ENCODE measurements at places on chromosomes 12 and 14.

DNA sequence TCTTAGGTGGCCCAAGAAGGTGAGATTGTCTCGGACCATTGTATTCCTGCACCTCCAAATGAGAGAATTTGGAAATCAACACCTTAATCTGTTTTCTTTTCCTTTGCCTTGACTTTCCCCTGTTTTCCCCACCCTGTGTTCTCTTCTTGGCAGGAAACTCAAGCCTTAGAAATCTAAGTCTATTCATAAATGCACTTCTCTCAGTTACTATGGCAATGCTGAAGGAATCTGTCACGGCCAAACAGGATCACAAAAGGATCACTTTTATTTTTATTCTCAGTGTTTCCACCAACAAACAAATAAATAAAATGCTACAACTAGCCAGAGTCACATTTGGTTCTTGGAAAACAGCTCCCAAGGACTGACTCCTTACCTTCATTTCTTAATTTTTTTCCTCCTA, 270.5 kb downstream of the BCAT1 start:
- no peak for DNase-seq

DNA sequence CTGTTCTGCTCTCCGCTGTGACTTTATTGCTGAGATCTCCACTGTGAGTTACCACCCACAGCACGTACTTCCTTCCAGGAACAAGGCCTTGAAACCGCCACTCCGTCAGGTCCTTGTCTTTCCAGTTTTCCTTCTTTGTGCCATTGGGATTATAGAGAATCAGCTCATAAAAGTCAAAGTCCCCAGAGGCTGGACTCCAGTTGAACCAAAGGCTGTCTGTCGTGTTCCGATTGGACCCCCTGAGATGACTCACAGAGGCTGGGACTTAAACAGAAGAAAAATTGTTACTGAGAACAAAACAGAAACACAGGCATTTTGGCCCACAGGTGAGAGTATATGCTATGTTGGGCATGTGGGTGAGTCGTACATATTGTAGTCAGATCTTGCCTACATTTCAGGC, 76.6 kb downstream of the PTPRB start:
- DNase-seq: no peak

DNA sequence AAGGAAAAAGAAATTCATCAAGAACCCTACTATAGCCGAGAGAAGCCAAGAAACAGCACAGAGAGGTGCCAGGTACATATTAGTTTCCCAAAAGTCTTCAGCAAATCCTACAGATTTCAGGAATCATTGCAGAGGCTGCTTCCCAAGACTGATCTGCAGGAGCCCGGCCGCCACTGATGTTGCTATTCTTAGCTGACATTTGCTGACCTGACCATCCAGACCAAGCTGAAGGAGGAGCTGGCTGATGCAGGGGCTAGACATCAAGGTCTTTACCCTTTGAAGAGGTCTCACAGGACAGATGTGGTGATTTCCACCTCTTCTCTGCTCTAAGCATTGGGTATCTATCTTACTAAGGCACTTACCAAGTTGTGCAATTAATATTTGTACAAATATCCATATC, 444.8 kb upstream of the SOX5 start:
- no peak for DNase-seq

DNA sequence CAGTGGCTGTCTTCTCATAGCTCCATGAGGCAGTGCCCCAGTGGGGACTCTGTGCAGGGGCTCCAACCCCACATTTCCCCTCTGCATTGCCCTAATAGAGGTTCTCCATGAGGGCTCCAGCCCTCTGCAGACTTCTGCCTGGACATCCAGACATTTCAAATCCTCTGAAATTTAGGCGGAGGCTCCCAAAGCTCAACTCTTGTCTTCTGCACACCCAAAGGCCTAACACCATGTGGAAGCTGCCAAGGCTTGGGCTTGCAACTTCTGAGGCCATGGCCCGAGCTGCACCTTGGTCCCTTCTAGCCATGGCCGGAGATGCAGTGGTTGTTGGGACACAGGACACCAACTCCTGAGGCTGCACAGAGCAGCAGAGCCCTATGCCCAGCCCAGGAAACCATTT, 20.5 kb upstream of the PPP2R5C start:
- no peak for DNase-seq

Measured in activated CD4-positive, alpha-beta T cell treated with anti-CD3 and anti-CD28 coated beads, Interleukin-10, Interleukin-2, amounts not matched to agents 100 ng/mL and 50 ng/mL, durations not matched to agents 16 hours and 8 hours (primary cell).